HS-27A (cell line): ENCODE measurements at places on chromosomes 2 and 18.

DNA sequence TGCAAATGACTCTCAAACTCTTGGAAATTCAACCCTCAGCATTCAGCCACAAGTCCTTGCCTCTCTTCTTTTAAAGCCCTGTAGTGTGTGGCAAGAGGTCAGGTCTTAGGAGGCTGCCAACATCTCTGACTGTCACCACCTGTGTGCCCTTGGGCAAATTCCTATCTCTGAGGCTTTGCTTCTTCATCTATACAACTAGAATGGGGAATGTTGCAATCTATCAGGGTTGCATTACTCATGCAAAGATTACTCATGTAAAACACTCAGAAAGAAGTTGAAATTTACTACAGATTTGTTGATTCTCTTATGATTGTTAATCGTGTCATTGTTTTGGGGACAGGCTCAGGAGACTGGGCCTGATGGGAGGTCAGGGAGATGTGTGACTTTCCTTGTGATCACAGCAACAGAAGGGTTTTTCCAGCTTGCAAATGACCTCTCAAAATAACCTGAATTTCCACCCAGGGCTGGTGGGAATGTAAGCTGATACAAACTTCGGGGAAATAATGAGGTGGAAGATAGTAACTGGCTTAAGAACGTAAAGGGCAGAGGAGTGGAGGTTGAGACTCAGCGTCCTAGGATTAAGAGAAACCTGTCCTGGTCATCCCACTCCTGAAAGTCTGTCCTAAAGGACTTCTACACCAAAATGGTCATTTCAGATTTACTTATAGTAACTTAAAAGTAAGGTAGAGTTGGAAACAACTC is 32.1 kb upstream of the SIGLEC15 start:
- no peak for DNase-seq

- DNase-seq: no peak
These were observed 11.8 kb upstream of the NEDD4L start for GRCh38 chr18:58032233-58032632.

- DNase-seq: no peak
These were observed 343.1 kb downstream of the CYRIA start for GRCh38 chr2:16322308-16323125.

- peak; percentile 15 for DNase-seq
These were observed 300.9 kb downstream of the PHLPP1 start for GRCh38 chr18:63016270-63016669.

GRCh38 chr2:105411720-105412407 is 13.0 kb upstream of the FHL2 start:
- DNase-seq: no peak

- DNase-seq: no peak
These were observed 364.1 kb downstream of the SS18 start for GRCh38 chr18:25726298-25726697.

GRCh38 chr2:67500541-67500940 is 103.4 kb downstream of the ETAA1 start:
- DNase-seq: no peak

- no peak for DNase-seq
These were observed 51.1 kb downstream of the TNS1 start for GRCh38 chr2:217951521-217952247.

GRCh38 chr2:205646680-205647079 is 35.6 kb upstream of the NRP2 start:
- no peak for DNase-seq

DNA sequence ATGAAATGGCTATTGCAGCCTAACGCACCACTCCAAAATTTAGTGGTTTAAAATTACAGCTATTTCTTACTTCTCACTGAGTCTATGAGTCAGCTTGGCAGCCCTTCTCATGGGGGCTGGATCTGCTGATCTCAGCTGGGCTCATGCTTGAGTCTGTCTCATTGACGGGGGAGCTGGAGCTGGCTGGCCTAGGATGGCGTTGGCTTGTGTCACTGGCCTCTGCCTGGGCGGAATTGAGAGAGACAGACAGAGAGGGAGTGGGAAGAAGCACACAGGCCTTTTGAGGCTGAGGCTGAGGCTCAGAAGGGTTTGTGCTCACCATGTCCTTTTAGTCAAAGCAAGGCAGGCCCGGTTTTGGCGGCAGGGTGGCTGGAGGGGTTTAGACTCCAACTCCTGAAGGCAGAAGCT is 412.1 kb upstream of the MYT1L start:
- DNase-seq: no peak

- DNase-seq: no peak
These were observed 35.5 kb upstream of the PELI1 start for GRCh38 chr2:64179582-64180321.

DNA sequence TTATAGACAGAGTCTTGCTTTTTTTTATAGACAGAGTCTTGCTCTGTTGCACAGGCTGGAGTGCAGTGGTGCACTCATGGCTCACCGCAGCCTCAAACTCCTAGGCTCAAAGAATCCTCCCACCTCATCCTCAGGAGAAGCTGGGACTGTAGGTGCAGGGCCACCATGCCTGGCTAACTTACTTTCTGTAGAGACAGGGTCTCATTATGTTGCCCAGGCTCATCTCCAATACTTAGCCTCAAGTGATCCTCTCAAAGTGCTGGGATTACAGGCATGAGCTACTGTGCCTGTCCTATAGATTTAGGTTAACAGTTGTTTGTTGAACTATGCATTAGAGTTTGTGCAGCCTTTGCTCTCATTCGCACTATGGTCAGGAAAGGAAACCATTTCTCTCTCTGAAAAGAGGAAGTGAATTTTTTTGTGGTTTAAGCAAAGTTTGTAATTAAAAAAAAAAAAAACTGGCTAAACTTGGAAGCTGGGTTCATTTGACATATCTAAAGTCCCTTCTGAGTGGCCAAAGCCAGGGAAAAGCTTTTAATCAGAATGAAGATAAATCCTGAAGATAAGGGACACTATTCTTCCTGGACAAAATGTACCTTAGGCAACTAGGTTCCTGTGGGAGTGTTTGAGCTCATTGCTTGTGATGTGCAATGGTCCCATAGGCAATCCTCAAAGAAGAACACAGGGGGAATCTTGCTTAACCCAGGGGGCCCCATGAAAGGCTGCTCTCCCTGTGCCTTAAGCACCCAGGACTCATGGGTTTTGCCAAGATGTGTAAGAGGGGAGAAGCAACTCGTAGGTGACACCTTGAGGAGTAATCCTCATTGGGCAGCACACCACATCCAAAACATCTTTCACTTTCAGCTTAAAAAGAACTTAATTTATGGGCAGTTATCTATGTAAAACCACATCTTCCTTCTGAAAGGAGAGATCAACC is 201.7 kb downstream of the MREG start:
- no peak for DNase-seq

DNA sequence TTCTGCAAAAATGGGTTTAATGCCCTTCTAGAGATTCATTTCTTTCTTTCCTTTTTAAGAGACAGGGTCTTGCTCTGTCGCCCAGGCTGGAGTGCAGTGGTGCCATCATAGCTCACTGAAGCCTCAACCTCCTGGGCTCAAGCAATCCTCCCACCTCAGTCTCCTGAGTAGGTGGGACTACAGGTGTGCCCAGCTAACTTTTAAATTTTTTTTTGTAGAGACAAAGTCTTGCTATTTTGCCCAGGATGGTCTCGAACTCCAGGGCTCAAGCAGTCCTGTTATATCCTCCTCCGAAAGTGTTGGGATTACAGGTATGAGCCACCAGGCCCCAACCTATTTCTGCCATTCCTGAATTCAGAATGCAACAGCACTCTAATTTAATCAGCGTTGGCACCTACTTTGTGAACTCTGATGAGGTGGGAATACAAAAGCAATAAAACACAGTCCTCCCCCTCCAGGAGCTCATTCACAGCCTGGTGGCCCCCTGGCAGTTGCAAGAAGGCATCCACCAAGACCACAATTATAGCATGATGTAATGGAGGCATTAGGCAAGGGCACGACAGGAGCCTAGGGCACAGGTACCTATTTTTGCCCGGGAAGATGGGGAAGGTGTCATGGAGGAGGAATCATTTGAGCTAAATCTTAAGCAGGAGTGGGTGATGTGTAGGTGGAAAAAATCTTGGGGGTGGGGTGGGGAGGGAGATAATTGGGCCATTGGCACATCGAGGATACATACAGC is 5.1 kb downstream of the RHOB start:
- DNase-seq: no peak

- DNase-seq: no peak
These were observed 621.1 kb downstream of the BCL11A start for GRCh38 chr2:59932341-59932740.

- no peak for DNase-seq
These were observed 410.1 kb upstream of the TCF4 start for GRCh38 chr18:55998071-55998522.

DNA sequence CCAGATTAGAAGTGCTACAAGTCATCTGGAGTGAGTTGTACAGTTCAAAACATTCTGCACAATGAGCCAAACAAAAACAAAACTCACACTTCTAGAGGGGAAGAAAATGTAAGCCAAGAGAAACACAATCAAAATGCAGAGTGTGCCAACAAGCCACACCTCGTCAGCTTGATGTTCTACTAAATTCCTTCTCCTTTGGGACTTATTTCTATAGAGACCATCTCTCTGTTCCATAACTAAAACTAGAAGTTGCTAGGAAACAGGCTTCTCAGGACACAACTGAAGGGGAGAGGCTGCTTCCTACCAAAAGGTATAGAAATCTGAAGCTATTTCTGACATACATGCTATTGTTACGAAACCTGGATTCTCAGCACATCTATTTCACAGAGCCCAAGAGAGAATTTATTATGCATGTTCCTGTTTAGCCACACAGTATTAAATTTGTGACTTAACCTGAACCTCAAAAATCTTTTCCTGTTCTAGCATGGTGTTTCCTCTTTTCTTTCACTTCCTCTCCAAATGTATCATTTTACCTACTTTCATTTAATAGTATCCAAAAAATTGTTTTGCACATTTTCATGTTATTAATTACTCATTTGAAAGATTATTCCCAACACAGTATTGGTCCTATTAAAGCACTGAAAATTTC is 211.4 kb upstream of the CCDC150 start:
- DNase-seq: no peak

DNA sequence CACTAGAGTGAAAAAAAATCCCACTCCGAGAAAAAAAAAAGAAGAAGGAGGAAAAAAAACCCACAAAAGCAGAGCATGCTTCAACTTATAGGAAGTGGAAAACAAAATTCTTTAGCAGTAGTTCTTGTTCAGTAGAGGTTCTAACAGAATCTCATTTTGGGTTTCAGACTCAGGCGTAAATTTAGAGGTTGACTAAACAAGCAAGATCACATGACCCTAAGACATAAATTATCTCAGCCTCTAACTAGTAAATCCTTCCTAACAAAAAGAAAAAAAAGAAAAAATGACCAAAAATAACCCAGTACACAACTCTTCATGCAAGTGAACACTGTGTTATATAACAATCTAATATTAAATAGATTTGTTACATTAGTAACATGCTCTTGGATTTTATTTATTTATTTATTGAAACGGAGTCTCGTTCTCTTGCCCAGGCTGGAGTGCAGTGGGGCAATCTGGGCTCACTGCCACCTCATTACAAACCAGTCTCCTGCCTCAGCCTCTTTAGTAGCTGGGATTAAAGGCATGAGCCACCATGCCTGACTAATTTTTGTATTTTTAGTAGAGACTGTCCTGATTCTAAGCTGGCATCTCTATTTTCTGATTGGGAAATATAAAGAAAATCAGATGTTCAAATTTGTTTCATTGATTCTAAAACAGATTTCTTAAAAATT is 35.4 kb downstream of the PPP4R3B start:
- DNase-seq: no peak

DNA sequence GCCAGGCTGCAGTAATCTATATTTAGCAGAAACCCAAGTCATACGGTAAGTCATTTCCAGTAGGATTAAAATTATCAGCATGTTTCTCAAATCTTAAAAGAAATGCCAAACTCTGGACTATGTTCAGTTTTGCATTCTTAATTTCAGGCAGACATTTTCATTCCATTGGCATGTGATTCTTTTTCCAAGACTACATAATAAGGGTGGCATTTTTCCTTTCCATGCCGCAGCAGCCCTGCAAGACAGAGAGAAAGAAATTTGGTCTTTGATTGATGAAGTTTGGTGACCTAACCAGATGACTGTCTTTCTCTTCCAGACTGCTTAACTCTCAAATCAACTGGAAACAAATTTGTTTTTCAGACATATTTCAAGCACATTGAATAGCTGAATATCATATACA is 118.1 kb downstream of the FHOD3 start:
- no peak for DNase-seq

DNA sequence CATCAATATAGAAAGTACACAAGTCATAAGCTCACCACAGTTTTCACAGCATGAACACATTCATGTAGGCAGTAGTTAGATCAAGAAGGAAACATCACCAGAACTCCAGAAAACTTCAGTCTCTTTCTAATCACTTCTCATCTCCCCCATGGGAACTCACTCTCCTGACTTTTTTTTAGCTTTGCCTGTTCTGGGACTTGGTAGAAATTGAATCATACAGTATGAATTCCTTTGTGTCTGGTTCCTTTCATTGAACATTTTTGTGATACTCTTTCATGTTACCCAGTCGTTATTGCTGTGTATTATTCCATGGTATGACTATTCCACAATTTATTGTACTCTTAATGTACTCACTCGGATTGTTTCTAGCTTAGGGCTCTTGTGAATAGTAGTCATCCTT is 160.2 kb downstream of the TAF4B start:
- DNase-seq: no peak

DNA sequence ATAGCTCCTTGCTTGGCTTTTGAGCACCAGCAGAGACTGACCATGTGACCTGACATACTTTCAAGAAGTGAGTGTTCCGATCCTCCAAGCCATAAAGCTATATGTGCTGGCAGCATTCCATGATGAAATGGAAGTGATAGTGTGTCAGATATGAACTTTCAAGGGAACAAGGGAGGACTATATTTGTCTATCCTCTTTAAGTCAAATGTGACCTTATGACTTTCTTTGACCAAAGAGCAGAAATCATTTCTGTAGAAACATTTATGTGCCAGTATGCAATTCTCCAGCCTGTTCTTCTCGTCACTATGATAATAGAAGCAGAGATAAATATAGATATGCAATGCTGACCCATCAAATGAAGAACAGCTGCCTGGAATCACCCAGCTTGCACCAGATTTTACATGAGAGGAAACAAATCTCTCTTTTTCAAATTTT is 14.4 kb downstream of the HYCC2 start:
- no peak for DNase-seq

- DNase-seq: peak; percentile 49
These were observed 15.5 kb upstream of the RAB10 start for GRCh38 chr2:26018184-26019055.

DNA sequence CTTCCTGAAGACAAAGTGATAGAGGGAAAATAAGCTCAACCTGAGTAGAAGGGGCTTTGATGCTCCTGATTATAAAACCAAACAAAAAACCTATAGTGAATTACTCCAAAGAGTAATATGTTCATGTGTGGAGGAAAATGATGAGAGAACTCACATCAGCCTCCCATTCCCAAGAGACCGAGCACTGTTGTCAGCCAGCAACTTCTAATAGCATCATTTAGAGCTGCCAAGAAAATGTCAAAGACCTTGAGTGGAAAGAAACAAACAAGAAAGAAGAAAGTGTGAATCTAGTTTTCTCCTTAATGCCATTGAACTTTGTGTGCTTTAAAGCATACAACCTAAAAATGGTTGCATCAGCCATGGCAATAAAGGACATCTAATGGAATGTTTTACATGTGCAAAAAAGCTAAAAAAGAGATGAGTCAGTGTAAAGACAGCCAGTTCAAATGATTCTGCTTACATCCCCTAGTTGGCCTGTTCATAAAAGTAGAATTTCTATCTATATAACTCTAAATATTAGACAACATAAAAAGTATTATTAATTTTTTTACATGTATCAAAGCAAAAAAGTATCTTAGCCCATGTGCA is 1066.2 kb downstream of the TDRD15 start:
- no peak for DNase-seq
